ENCODE measurements at places on chromosomes 16 and 17. TPM values are rescaled to one million over a fixed set of nuclear protein-coding genes. Genes with fewer than 3 reads are reported as not detected.

- peaks cover 71% of the 10 kb centered on the region for H3K36me3 ChIP-seq
- no peak for DNase-seq
- H3K27me3 ChIP-seq, result no peaks in the 10 kb centered on the region
- peaks cover 28% of the 10 kb centered on the region for H3K4me1 ChIP-seq
- H3K27ac ChIP-seq, result no peak overlapping the region
- H3K4me3 ChIP-seq, result no peak overlapping the region
Measured at GRCh38 chr17:64074704-64075426, 54.4 kb upstream of the ICAM2 start.

- H3K4me3 ChIP-seq, result no peak overlapping the region
- no peak overlapping the region for H3K27ac ChIP-seq
- H3K36me3 ChIP-seq, result peaks cover 7% of the 10 kb centered on the region
- H3K27me3 ChIP-seq, result no peaks in the 10 kb centered on the region
- peaks cover 15% of the 10 kb centered on the region for H3K4me1 ChIP-seq
Measured at GRCh38 chr17:6573982-6574686, 17.8 kb upstream of the PITPNM3 start.

DNA sequence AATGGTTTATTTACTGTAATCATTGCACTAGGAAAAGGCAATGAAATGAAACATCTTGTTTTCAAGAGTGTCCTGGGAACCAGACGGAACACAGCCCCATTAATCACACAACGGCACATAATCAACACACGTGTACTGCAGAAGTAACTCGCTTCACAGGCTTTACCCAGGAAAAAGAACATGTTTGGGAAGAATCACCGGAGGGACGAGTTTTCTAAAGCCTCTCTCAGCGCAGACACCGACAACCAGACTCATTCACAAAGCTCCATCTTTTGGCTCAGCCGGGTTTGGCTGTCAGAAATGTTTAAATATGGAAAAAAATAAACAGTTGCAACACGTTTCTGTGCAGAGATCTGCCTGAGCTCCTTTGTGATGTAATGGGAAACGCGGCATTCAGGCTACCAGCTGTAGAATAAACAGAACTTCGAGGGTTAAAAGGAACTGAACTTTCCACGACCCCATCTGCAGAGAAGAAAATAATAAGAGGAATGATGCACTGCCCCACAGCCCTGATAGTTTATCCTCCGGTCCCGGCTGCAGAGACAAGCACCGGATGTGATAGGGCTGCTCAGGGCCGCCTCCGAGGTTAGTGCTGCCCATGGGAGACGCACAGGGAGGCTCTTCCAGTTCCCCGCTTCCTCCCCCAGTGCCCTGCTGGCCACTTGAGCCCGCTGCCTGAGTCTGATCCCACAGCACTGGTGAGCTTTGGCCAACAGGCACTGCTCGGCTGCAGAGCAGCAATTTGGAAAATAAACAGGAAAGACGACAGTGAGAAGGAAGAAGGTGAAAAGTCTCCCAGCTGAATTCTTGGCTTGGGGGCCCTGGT is 119.8 kb downstream of the HIC1 start:
- H3K36me3 ChIP-seq, result peaks cover 12% of the 10 kb centered on the region
- no peak for DNase-seq
- no peaks in the 10 kb centered on the region for H3K27me3 ChIP-seq
- H3K4me1 ChIP-seq, result no peaks in the 10 kb centered on the region
- no peak overlapping the region for H3K4me3 ChIP-seq

DNA sequence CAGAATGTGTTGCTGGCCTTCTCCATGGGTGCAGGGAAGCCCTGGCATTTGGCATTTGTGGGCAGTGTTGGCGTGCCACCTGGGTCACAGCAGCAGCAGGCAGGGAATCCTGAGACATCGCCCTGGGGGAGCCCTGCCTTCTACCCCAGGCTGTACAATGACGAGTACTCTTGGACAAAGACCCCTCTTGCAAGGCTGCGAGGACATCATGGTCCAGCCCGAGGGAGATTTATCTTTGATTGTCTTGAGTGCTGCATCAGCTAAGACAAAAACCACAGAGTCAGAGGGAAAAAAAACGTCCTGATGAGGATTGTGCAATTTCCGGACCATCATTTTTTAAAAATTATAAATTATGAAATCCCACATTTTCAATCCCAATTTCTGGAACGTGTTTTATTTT is 3.7 kb downstream of the CRISPLD2 start:
- peaks cover 25% of the 10 kb centered on the region for H3K27me3 ChIP-seq
- no peak overlapping the region for H3K27ac ChIP-seq
- H3K4me3 ChIP-seq, result no peak overlapping the region

DNA sequence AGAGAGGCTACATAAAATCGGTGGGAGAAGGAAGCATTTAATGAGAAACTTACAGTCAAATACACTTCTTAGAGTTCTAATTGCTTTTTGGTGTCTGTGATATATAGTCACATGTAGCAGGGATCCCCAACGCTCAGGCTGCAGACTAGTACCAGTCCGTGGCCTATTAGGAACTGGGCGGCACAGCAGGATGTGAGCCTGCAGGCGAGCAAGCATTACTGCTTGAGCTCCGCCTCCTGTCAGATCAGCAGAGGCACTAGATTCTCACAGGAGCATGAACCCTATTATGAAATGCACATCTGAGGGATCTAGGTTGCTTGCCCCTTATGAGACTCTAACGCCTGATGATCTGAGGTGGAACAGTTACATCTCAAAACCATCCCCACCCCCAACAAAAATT is 158.5 kb downstream of the TANC2 start:
- DNase-seq, result no peak
- no peaks in the 10 kb centered on the region for H3K4me1 ChIP-seq
- no peaks in the 10 kb centered on the region for H3K27me3 ChIP-seq
- no peaks in the 10 kb centered on the region for H3K36me3 ChIP-seq
- no peak overlapping the region for H3K4me3 ChIP-seq

GRCh38 chr17:51540151-51540550 is 279.8 kb downstream of the UTP18 start:
- no peak overlapping the region for H3K4me3 ChIP-seq
- DNase-seq, result peak; percentile 13
- no peak overlapping the region for H3K27ac ChIP-seq
- H3K27me3 ChIP-seq, result no peaks in the 10 kb centered on the region

DNA sequence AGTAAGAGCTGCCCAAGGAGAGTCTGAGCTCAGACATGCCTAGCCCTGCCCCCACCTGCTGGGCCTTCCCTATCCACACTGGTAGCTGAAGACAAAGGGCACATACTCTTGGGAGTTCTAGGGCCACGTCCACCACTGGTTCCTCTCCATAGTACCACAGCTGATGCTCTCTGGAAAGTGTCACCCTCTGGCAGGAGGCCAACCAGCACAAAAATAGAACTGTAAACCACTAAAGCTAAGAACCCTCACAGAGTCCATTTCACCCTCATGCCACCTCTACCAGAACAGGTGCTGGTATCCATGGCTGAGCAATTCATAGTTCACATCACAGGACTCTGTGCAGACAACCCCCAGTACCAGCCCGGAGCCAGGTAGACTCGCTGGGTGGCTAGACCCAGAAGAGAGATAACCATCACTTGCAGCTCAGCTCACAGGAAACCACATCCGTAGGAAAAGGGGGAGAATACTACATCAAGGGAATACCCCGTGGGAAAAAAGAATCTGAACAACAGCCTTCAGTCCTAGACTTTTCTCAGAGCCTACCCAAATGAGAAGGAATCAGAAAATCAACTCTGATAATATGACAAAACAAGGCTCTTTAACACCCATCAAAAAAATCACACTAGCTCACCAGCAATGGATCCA is 115.3 kb downstream of the CEP112 start:
- H3K4me3 ChIP-seq, result no peak overlapping the region
- H3K27me3 ChIP-seq, result no peaks in the 10 kb centered on the region
- H3K4me1 ChIP-seq, result peaks cover 21% of the 10 kb centered on the region
- DNase-seq, result no peak

DNA sequence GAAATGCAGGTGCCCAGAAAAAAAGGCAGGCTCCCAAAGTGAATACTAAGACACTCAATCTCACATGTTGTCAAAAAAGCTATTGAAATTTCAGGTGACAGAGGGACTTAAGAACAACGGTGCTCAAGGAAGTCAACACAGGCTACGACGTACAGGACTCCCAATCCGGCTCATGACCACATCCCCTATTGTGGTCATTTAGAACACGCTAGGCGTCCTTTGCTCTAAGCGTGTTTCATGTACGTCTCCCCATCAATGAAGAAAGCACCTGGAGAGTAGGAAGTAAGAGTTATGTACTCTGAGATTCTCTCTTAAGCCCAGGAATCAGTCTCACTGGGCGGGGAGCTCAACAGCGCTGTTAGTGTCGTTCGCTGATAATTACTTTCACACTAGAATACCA is 94.1 kb downstream of the MRM3 start:
- no peaks in the 10 kb centered on the region for H3K36me3 ChIP-seq
- peaks cover 24% of the 10 kb centered on the region for H3K27me3 ChIP-seq
- H3K4me3 ChIP-seq, result no peak overlapping the region
- H3K4me1 ChIP-seq, result peaks cover 13% of the 10 kb centered on the region

GRCh38 chr16:3328643-3329042 is 23.3 kb downstream of the ZNF75A start:
- H3K4me3 ChIP-seq, result no peak overlapping the region
- H3K36me3 ChIP-seq, result peaks cover 7% of the 10 kb centered on the region
- DNase-seq, result no peak
- no peak overlapping the region for H3K27ac ChIP-seq
- H3K4me1 ChIP-seq, result no peaks in the 10 kb centered on the region

DNA sequence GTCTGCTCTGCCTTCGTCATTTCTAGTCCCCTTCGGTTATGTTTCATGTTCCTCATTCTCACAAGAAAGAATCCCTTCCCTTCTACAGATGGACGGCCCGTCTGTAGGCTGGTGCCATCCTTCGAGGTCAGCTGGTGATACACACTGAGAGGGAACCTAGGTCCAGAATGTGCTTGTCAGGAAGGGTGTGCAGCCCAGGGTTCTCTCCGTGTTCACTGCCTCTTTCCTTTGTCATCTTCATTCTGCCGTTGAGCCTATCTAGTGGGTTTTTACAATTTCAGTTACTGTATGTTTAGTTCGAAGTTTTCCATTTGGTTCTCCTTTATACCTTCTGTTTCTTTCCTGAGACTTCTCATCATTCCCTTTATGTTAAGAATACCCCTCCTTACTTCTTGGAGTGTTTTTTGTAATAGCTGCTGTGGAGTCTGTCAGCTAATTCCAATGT is 18.9 kb downstream of the KIAA0513 start:
- peaks cover 8% of the 10 kb centered on the region for H3K4me1 ChIP-seq
- H3K27ac ChIP-seq, result no peak overlapping the region
- H3K27me3 ChIP-seq, result no peaks in the 10 kb centered on the region
- H3K4me3 ChIP-seq, result no peak overlapping the region

DNA sequence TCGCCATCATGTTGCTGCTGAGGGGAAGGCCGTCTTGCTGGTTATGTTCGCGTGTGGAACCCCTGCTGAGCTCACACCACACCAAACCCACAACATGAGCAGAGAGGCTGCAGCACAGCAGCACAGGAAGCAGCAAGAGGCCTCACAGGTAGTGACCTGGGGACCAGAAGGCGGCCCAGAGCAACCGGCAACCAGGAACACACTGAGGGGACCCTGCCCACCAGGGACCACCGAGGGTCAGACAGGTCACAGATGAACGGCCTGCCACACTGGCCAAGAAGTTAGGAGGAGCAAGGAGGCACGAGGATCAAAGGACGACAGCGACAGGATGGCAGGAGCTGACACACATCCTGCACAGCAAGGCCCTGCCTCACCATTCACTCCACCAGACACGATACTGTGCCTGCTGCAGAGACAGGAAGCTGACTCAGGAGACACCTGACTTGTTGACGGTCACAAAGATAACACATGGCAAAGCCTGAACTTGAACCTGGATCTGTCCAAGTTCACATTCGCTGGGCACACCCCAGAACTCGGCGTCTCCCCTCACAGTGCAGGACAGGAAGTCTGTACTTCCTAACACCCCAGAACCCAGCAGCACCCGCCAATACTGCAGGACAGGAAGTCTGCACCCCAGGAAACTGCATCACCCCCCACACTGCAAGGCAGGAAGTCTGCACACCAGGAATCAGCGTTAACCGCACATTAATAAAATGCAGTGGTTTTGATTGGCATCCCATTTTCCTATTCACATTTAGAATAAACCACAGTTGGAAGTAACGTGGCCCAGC is 98.5 kb downstream of the ZNF778 start:
- peaks cover 92% of the 10 kb centered on the region for H3K4me1 ChIP-seq
- H3K27ac ChIP-seq, result peak overlapping the region; percentile 91
- peak overlapping the region; percentile 37 for H3K4me3 ChIP-seq
- H3K27me3 ChIP-seq, result no peaks in the 10 kb centered on the region
- peaks cover 23% of the 10 kb centered on the region for H3K36me3 ChIP-seq

DNA sequence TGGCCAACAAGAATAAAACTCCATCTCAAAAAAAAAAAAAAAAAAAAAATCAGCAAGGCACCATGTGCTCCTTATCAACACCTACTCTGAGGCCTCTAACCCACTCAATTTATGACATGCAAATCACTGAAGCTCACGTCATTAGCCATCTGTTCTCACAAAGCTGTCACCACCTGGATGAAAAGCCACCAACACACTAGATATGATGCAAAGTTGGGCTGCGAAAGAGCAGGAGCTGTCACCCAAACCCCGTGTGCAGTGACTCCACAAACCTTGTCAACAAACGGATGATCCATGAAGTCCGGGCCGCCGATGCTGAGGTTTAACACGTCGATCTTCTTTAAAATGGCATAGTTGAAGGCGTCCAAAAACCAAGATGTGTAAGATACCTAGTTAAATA is 25.3 kb downstream of the MBTPS1 start:
- no peaks in the 10 kb centered on the region for H3K27me3 ChIP-seq
- no peak overlapping the region for H3K27ac ChIP-seq
- peaks cover 26% of the 10 kb centered on the region for H3K4me1 ChIP-seq
- peaks cover 48% of the 10 kb centered on the region for H3K36me3 ChIP-seq
- no peak for DNase-seq

DNA sequence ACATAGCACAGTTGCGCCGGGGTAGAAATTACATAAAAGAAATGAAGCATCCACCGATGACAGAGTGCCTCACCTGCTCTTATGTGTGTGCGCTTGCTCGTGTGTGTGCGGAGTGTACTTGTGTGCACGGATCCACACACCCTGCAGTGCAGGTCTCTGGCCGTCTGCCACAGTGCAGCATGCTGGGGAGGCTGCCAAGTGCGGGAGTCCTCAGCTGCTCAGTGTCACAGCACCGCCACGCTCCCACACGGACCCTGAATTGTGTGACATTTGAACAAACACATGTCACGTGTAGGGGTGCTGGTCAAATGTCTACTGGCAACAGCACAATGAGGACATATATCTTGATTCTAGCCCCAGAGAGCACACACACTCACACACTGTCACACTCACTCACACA is 243.0 kb upstream of the MYOCD start:
- no peak overlapping the region for H3K27ac ChIP-seq

Gene SCGB1C2
- not detected for total RNA-seq

Gene IGF2BP1
- 0.22 TPM for total RNA-seq

Gene AGRP
- not detected for total RNA-seq

Gene LGALS9B
- total RNA-seq, result not detected

Gene MYOCD
- total RNA-seq, result not detected

Gene FZD2
- not detected for total RNA-seq

Gene CDRT15L2
- not detected for total RNA-seq

Gene CD300LF
- total RNA-seq, result not detected

Gene CDC6
- total RNA-seq, result 95.6 TPM

Gene CEP112
- total RNA-seq, result 3.7 TPM

Gene SYT17
- not detected for total RNA-seq

Gene LRRC75A
- 1.2 TPM for total RNA-seq

Gene CACNG1
- total RNA-seq, result not detected

Gene FBXW10B
- 1.1 TPM for total RNA-seq
